SK-N-SH (cell line): ENCODE measurements at places on chromosomes 1 and 21.
A peak's percentile ranks its signal among the peaks of the same experiment; 100 is the strongest.

- peak; percentile 88 for DNase-seq
These were observed 5.4 kb upstream of the NFIA start for GRCh38 chr1:61076728-61077675.

DNA sequence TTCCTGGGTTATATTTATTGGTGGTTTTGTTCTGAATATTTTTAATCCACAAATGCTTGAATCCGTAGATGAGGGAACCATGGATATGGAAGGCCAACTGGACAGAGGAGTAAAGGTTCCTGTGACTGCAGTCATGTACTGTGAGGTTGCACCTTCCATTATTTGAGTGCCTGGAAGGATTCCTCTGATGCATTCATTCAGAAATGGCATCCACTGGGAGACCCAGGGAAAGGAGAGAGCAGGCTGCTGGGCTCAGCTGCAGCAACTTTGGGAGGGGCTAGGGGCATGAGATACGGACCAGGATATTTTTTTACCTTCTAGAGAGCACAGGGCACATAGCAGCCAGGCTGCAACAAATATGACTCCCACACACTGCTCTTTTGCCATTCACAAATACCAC, 19.5 kb downstream of the AK2 start:
- DNase-seq: no peak

- DNase-seq: no peak
These were observed 37.7 kb upstream of the IPO9 start for GRCh38 chr1:201791051-201791778.

- no peak for DNase-seq
These were observed 41.4 kb upstream of the GJB5 start for GRCh38 chr1:34713443-34713842.

DNA sequence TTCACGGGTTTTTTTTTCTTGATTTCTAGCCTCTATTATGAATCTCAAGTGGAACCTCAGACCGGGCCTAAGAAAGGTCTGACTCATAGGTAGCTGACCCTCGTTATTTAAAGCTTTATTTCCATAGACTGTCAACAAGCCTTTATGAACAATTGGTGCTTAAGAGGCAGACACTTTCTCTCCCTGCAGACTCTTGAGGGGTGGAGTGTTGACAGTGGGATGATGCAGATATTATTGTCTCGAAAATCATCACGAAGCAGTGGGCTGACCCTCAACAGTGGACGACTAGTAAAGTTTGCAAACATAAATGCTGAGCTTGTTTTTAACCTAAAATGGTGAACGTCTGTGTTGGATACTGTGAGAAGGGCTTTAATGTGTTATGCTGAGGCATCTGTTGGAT, 1.8 kb downstream of the SFT2D2 start:
- DNase-seq: no peak

DNA sequence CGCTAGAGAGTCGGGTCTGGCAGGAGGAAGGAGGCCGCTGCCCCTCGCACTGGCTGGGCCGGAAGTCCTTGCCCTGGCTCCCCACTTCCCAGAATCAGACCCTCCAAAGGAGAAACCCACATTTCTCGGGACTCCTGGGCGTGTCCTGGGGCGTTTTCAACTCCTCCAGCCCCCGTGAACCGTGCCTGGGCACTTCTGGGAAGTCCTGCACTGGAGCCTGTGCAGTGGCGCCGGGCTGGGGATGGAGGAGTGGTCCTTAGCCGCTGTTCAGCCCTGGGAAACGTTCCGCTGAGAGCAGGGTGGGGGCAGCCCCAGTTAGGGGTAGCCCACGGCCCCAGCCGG, 3.0 kb downstream of the IGSF21 start:
- DNase-seq: no peak

DNA sequence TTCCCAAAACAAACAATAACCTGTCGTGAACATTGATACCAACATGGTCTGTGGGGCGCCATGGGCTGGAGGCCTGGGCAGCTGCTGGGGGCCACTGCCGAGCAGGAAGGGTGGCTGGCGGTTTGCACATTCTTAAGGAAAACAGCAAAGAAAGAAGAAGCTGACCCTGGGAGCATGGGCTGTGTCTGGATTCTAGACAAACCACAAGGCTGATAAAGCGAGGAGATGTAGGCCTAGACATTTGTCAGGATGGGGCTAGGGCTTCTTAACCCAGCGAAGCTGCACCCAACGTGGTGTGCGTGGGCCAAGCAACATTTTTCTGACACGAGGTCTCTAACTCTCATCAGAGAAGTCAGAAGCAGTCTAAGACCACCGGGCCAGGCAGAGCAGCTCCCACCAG, 322.1 kb upstream of the VAMP3 start:
- no peak for DNase-seq
